Caki2 (cell line): ENCODE measurements at places on chromosomes 1 and 21. TPM values are rescaled to one million over a fixed set of nuclear protein-coding genes. Genes with fewer than 3 reads are reported as not detected.

GRCh38 chr1:96945509-96946084 lies 224.0 kb downstream of the PTBP2 start:
- DNase-seq, result no peak

DNA sequence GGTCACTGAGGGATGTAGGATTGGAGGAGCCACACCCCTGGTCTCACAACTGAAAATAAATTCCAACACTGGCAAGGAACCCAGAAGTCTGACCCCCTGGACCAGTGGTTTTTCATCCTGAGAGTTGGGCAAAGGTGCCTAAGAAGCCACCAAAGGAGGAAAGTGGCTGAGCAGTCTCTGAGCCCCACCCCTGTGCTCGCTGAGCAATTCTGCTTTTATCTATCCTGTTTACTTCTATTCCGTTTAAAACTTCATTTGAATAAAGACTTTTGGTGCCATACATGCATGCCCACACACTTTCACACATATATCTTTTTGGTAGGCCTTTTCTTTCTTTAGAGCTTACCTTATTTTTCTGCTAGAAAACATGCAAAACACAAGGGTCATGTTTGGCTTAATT lies 13.9 kb upstream of the CD53 start:
- no peak for DNase-seq

The TAL1 gene
- not detected in 2 replicates for total RNA-seq

- DNase-seq, result no peak
These were observed 51.2 kb upstream of the NFASC start for GRCh38 chr1:204819495-204819894.

DNA sequence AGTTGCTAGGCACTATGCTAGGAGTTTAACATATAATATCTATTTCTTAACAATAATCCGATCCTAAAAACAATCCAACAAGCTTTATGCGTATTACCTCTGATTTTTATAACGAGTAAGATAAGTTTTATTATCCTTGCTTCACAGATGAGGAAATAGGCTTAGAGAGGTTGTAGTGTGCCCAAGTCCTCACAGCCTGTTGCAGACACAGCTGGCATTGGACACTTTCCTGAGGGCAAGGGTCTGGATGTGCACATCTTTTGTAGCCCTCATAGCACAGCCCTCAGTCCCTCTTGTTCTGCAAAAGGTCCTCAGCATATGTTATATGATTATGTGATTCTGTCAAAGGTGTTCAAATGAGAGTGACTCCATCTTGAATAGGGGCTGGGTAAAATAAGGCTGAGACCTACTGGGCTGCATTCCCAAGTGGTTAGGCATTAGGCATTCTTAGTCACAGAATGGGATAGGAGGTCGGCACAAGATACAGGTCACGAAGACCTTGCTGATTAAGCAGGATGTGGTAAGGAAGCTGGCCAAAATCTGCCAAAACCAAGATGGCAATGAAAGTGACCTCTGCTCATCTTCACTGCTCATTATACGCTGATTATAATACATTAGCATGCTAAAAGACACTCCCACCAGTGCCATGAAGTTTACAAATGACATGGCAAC lies 75.7 kb upstream of the F3 start:
- no peak for DNase-seq

- peak; percentile 94 for DNase-seq
These were observed 60.9 kb upstream of the C1orf105 start for GRCh38 chr1:172359491-172359999.
